RPMI7951 (cell line): ENCODE measurements at places on chromosomes 16 and 17. TPM values are rescaled to one million over a fixed set of nuclear protein-coding genes. Genes with fewer than 3 reads are reported as not detected.

The TBC1D26 gene
- not detected in 2 replicates for total RNA-seq

The HS3ST4 gene
- not detected in 2 replicates for total RNA-seq

The EPOP gene
- 1.7 and 1.8 TPM in 2 replicates for total RNA-seq

The FAM20A gene
- 0.36 and 0.68 TPM in 2 replicates for total RNA-seq

The NUDT7 gene
- total RNA-seq: 8.8 and 13.8 TPM in 2 replicates

The CRHR1 gene
- total RNA-seq: not detected in 2 replicates

The SMPD3 gene
- 0.12 TPM in 1 of 2 replicates, not detected in the other for total RNA-seq

The NXPH3 gene
- not detected in 2 replicates for total RNA-seq
